ENCODE measurements at places on chromosomes 13 and 19.

DNA sequence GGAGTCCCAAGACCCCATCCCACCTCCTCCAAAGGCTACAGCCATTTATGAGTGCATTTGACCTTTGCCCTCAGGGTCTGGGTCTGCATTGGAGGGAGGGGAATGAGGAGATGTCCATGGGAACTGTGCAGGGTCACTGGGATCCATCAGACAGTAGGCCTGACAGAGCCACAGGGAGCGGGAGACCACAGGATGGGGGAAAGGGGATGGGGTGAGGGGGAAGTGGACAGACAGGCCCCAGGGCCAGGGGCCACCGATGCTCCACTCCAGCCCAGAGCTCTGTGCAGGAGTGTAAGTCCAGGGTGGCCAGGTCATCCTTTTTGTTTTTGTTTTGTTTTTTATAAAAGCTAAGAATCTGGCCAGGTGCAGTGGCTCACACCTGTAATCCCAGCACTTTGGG lies 82.5 kb downstream of the CHST8 start:
- DNase-seq: no peak

DNA sequence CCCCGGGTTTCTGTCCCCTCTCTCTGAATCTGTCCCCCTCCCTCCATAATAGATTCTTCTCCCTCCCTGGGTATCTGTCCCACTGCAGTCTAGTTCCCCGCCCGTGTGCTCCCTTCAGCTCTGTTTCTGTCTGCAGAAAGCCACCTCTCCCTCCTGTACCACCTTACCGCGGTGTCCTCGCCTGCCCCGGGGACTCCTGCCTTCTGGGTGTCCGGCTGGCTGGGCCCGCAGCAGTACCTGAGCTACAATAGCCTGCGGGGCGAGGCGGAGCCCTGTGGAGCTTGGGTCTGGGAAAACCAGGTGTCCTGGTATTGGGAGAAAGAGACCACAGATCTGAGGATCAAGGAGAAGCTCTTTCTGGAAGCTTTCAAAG lies 1.3 kb downstream of the FCGRT start:
- no peak for DNase-seq

GRCh38 chr19:29680447-29680846 lies 15.2 kb downstream of the PLEKHF1 start:
- DNase-seq: no peak

DNA sequence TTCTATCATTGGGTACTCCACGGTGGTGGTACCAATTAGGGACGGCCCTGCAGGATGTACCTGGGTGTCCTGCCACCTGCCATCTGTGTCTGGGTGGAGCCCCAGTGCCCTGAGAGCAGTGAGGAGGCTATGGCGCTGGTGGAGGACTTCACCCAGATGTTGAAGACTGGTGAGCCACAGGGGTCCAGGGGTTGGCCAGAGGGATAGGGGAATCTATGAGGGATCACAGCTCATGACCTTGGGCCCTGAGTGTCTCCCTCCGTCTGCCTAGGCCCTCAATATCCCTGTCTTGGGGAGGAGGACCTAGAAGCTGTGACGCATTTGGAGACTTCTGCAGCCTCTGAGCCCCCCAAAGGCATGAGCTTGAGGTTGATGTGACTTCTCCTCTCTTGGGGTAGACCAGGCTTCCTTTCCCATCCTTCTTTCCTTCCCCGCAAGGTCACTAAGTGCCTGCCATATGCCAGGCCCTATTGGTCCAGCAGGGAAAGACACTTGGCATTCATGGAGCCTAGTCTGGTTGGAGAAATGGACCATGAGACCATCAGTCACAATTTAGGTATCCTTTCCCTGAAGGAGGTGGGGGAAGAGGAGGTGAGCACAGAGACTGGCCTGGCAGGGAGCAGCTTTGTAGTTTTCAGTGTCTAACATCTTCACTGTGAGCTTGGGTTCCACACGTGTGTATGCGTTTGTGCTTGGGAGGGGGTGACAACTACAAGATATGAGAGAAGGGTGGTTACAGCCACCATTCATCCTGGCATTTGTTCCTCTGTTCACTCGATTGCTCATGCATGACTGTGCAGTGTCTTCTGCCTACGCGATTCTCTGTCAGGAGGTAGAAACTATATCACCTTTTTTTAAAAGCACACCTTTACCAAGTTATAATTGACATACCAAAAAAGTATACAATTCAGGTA lies 5.1 kb upstream of the MZF1 start:
- no peak for DNase-seq

- DNase-seq: peak; percentile 19
Measured at GRCh38 chr13:75402787-75403186, 79.2 kb downstream of the TBC1D4 start.

GRCh38 chr13:98189841-98190505 lies 12.9 kb upstream of the RNF113B start:
- no peak for DNase-seq

DNA sequence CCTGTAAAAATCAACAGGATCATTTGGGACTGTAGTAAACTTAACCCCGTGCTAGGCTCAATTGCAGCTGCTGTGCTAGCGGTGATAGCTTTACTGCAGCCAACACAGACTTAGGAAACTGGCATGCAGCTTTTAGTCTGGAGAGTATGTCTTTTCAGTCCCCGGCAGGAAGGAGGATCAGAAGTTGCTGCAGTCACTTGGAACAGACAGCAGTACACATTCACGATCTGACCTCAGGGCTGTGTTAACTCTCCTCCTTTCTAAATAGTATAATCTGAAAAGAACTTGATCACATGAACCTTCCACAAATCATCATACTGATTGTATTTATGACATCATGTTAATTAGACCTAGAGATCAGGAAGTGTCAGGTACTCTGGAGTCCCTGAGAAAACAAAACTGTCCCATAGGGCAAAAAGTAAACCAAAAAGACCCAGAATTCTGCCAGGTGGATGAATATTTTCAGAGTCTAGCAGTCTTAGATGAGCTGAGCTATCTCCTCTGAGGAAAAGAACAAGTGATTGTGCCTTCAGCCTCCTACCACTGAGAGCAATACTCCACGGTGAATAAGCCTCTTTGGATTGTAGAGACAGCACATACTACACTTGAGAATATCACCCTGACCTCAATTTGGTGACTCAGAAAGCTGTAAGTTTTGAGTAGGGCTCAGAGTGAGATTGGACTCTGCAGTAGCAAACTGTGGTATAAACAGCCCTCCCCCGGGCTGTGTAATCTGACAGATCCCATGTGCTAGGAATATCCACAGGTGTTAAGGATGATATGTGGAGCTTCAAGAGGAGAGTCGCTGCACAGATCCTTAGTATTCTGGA lies 181.0 kb upstream of the GPR12 start:
- no peak for DNase-seq

DNA sequence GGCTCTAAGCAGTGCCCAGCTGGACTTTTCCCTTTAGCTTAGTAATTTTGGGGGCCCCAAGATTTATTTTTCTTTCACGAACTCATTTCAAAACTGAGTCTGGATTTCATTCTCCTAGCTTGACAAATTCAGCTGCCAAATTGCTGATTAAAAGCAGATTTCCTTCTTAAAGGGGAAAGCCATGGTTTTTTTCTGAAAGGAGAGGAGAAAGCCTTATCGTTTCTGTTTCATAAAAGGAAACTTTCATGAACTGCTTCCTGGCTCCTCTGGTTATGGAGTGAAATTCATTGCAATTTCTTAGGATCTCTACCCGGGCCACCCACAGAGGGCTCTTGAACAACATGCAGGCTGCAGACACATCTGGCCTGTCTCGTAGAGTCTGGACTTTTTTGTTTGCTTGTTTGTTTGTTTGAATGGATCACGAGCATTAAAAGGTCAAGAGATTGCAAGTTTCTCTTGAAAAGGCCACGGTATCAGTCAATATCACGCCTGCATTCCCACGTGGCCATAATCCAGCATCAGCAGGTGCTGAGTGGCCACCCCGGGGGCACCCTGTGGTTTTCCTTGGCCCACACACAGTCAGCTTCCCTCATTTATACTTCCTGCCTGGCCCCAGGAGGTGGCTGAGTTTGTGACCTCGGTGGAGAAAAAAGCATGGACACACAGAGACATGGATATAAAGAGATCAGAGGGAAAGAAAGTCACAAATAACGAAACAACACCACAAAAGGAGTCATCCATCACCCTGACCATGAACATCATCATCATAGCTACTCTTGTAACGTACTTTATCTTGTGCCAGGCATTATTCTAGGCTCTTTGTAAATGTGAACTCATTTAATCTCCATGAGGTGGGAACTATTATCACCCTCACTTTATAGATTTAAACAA lies 10.5 kb upstream of the KLK4 start:
- DNase-seq: no peak

DNA sequence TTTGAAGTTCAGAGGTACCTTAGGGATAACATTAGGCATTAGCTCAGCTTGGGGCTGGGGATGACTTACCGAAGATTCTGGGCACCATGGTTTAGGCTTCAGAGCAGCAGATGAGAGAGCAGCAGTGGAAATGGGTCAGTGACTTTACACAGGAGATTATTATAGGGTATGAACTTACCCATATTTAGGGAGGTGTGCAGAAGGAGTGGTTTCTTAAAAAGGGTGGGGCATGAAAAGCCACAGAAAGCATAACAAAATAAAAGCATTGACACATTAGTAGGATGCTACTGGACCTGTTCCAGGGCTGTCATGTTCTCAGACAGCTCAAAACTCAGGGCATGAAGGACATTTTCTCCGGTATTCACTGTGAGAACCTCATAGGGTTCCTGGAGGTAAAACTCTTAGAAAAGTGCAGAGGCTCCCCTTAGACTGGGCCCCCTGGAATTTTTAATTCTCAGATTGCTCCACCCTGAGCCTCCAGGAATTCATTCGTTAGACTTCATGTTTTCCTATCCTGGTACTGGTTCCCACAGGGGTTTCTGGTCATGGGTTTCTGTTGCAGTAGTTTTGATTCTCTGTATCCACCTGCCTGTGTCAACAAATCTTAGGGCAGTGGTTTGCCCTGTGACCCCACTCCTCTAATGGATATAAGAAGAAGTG lies 20.7 kb downstream of the IGFL1 start:
- DNase-seq: no peak

DNA sequence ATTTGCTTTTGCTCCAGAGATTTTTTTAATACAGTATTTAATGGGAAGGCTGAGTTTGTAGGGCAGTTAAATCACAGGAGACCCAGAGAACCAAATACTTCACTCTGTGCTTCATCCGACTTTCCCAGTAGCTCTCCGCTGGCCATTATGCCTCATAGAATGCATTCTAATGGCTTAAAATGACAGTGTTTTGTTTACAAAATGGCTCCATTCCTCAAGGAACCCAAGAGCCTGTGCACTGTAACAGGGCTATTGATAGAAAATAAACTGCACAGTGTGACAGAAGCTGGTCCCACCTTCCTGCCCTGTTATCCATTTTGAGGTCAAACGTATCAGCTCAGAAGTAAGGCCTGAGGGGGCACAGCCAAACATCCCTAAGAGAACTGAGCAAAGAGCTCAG lies 136.5 kb downstream of the RAP2A start:
- DNase-seq: no peak

GRCh38 chr19:17830567-17831418 lies 9.5 kb upstream of the INSL3 start:
- DNase-seq: peak; percentile 66

- DNase-seq: no peak
Measured at GRCh38 chr13:41543664-41544300, 86.4 kb downstream of the RGCC start.

GRCh38 chr19:39086386-39086785 lies 2.2 kb downstream of the ACP7 start:
- no peak for DNase-seq

- DNase-seq: no peak
Measured at GRCh38 chr13:31997641-31998040, 33.9 kb upstream of the FRY start.

DNA sequence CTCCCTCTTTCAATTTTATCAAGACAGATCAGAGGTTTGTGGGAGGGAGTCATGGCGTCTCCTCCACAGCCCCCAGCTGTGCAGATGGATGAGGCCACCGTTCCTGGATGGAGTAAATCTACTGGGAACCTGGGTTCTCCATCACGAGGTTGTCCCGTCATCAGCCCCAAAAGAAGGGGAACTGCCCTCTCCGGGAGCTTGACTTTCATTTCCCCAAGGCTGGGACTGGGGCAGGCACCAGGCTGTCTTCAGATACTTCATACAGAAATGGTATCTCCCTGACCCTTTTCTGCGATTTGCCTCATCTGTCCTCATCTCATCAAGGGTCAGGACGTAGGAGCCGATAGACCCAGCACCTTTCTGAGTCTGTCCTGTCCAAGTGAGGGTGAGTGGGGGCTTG lies 9.8 kb downstream of the LILRB2 start:
- no peak for DNase-seq

DNA sequence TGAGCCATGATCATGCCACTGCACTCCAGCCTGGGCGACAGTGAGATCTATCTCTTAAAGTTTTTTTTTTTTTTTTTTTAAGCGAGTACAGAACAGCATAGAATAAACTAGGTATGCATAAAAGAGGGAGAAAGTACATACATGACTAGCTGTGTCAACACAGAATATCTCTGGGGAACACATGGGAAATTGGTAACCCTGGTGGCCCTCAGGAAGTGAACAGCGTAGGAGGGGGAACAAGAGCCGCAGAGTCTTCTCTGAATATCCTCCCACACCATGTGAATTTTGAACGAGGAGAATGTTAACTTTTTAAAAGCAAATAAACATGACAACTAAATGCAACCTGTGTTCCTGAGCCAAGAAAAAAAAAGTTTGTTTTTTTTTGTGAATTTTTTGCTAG lies 15.2 kb downstream of the PHLDB3 start:
- DNase-seq: no peak

DNA sequence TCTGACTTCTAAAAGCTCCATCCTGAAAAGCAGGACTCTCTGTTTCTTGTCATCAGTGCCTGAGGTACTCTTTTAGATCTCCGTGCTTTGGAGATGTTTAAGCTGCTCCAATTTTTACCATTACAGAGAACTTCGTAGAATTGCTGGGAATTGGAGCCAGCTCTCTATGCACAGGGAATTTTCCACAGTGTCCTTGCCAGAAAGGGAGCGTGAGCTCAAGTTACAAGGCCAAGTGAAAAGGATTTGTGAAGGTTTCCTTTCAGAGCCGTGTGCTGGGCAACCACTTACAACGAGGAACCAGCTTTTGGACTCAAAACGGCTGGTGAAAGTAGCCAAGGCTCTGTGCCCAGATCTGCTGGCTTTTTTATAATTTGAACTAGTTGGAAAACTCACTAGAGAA lies 82.6 kb downstream of the NUFIP1 start:
- DNase-seq: no peak

GRCh38 chr13:45473627-45474026 lies 8.9 kb downstream of the COG3 start:
- DNase-seq: peak; percentile 12

GRCh38 chr13:98938801-98939200 lies 39.1 kb downstream of the DOCK9 start:
- DNase-seq: no peak

- no peak for DNase-seq
Measured at GRCh38 chr13:70967564-70967963, 859.3 kb upstream of the KLHL1 start.

GRCh38 chr13:43878892-43879754 lies at the start of gene CCDC122:
Gene CCDC122, minus strand, starts transcription at chr13:43879740. Its CDS starts 10,364 bp downstream, at chr13:43869376.
- DNase-seq: peak; percentile 68

DNA sequence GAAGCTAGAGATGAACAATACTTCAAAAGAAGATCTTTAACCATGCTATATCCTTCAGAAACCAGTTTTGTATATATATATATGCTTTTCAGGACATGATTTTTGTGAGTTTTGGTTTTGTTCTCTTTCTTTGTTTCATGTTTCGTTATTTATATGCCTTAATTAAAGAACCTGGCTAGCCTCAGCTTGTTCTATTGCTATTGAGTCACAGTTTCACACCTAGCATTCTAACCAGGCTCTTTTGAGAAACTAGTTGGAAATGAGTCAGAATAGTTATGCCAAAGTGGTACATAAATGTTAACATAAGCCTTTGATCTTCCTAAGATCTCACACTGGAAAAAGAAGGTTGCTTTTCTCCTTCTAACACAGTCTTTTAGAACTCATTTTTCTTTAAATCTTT lies 1925.2 kb downstream of the OLFM4 start:
- no peak for DNase-seq
